Ovary (tissue), 10 donors: ENCODE measurements at places on chromosomes 1 and 21. TPM values are rescaled to one million over a fixed set of nuclear protein-coding genes. Genes with fewer than 3 reads are reported as not detected.

GRCh38 chr1:11804666-11805421 is 920 bp downstream of the MTHFR start:
- peak; percentile 84 for DNase-seq

PROX1 gene
- 18.8 TPM for total RNA-seq

AGRN gene
- 14.4 TPM for total RNA-seq

GRCh38 chr1:150748878-150749719 is 16.5 kb downstream of the CTSS start:
- no peak for DNase-seq

DNA sequence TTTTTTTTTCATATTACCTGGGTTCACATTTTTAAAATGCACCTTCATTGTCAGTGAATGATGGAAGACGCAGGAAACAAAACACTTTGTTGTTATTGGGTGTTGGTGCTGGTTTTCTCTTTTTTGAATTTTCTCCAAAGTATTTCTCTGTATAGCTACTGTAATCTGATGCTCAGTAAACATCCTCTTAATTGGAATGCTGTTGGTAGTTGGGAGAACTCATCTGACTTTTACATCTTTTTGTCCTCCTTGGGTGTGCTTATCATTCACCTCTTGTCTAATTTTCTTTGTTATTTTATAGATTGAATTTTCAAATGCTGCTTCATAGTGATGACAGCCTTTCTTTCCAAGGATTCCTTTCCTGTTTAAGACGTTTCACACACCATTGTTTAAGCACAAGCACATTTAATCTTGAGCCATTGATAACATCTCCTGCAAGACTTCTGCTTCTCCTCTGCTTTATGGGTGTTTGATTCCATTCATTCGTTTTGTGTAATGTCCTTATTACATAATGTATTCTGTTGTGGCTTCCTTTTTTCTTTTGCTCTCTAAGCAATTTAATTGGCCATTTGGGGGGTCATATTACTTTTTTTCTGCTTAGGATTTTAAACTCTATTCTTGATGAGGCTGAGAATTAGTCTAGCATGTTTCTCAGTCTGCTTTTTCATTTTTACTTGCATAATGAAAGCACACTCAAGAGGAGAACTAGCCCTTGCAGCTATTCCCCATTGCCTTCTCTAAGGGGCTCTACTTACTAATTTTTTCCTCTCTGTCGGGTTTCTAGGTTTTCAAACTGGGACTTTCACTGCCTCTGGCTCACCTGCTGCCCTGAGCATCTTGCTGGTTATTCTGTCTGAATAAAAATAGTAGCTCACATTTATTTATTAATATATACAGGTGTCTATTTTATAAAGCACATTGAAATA is 42.0 kb upstream of the CD34 start:
- DNase-seq = no peak
